ENCODE measurements at places on chromosomes 1 and 21.
A peak's percentile ranks its signal among the peaks of the same experiment; 100 is the strongest.

GRCh38 chr1:94974824-94975223 lies 47.9 kb upstream of the CNN3 start:
- DNase-seq: no peak

DNA sequence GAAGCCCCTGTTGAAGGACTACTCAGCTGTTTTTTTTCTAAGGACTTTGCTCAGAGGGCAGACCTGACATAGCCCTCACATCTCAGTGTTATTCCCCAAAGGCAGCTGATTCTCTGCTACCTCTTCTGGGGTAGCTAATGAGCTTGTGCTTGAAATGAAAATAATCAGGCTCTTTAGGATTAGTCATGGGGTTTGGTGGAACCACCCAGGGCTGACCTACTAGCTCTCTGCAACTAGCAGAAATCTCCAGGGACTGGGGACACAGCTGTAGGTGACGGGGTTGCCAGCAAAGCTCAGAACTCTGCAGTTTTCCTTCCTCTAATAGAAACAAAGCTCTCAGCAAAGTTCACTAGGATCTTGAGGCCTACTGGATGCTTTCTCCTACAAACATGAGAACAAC lies 106.4 kb upstream of the BCL9 start:
- no peak for DNase-seq

DNA sequence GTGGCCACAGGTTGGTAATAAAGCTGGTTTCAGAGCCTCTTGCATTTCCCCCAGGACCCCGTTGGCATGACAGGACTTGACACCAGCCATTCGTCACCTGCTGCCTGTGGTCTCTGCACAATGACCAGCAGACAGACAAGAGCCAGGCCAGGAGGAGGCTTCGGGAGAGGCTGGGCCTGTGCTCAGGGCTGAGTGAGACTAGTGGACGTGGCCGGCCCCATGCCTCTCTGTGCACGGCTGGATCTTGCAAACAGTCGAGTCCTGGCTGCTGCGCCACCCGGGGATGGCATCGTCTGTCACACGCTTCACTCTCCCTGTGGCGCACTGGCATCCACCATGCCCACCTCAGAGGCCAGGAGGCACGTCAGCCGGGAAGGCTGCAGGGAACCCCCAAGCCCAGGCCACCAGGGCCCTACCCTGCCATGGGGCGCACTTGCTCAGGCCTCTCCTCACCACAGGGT lies 177.4 kb upstream of the ARHGEF16 start:
- no peak for DNase-seq

DNA sequence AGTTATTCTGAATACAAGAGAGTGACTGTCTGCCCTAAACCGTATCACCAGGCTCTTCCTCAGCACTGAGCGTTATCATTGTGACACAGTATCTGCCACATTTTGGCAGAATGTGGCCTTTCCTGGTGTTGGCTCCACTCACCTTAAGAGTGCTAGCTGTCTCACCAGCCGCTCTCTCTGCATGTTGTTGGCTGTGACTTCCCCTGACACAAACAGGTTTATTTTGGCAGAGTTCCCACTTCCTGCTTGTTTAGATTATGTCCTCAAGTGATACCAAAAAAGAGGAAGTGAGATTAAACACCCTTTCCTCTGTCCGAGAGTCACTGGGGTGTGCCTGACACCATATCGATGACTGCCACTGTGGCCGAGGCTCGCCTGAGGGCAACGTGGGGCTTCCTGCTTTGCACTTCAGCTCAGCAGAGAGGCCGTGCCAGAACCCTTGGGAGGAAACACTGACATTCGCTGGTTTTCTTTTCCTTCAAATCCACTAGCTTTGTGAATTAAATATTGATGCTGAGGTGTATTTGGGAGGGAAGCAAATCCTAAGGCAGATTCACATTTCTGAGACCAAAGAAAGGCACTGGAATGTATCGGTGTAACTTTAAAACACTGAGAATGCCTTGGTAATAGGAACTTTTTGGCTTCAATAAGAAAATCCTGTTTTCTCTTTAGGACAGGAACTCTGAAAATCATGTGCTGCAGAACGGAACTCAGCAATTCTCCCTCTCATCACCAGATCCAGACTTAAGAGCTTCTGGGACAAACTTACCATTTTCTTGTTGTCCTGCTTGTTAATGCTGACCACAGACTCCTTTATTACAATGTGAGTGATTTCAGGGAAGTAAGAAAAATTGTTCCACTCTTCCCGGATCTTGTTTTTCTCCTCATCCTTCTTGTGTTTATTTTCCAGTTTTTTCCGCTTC lies 102.1 kb downstream of the JAK1 start:
- peak; percentile 88 for DNase-seq

DNA sequence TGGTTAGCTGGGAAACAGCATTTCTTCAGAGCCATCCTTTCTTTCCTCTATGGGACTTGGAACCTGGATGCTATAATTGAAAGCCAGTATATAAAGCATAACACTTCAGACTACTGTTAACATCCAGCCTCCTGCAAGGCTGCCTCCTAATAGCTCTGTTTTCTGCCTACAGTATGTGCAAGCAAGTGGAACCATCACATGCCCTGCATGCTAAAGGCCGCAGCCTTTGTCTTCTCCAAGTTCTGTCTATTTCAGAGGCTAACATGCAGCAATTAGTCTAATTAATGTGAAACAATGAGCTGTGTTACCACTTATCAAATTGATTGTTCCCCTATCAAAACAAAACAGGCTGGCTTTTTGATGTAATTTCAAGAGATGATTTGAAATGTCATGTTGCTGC lies 82.7 kb upstream of the ESRRG start:
- no peak for DNase-seq

DNA sequence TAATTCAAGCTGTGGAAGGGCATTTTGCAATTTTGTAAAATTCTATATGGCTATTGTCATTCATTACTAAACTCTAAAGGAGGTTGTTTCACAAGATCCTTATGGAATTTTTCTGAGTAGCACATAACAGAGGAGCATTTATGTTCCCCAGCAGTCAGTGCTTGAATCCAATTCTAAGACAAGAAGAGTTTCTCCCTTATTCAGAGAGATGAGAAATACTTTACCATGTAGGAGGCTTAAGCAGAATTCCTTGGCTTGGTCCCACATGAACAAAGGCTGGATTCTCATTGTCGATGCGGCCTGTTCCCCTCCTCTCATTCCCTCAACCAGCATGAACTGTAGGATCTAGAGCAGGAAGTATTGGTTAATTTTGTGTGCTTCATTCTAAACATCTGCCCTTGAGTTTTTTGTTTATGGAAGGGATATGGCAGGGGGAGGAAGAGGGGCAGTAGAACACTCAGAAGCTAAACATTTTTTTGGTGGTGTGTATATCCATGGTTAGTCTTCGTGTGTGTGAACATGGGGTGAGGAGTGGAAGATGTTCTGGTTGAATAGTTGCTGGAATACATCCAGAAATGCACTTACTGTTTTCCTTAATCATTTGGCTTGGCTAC lies 74.3 kb downstream of the LAMC1 start:
- no peak for DNase-seq

- no peak for DNase-seq
Measured at GRCh38 chr1:214372092-214372491, 91.1 kb downstream of the SMYD2 start.

GRCh38 chr1:63537006-63537405 lies 13.7 kb downstream of the EFCAB7 start:
- DNase-seq: no peak

GRCh38 chr1:115953180-115953579 lies 23.1 kb upstream of the SLC22A15 start:
- no peak for DNase-seq

GRCh38 chr1:28526886-28527285 lies 21.0 kb downstream of the RCC1 start:
- DNase-seq: no peak

- no peak for DNase-seq
Measured at GRCh38 chr1:236904892-236905741, 99.1 kb downstream of the MT1HL1 start.

DNA sequence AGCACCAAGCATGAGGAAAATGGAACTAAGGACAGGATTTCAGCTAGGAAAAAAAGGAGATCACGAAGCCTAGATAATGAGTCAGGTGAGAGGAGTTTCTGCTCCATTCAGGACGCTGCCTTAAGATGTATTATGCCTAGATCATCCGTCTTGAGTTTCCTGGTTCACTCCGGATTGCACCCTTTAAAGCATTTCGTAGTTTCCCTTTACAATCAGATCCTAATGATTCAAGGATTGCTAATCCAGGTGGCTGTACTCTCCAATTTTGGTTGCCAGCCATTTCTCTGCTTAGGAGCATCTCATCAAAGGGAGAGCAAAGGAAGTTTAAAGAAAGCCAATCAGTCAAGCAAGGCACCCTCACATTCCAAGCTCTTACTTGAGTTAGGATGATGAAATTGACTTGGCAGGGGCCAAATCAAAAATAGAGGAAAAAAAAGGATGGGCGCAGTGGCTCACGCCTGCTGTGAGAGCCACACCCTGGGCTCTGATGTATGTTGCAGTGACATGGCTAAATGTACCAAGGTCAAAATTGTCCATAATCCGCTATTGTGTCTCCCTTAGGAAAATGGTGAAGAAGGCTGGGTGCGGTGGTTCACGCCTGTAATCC lies 156.9 kb upstream of the SOD1 start:
- DNase-seq: no peak

- DNase-seq: no peak
Measured at GRCh38 chr21:37405629-37406028, 39.1 kb downstream of the DYRK1A start.

DNA sequence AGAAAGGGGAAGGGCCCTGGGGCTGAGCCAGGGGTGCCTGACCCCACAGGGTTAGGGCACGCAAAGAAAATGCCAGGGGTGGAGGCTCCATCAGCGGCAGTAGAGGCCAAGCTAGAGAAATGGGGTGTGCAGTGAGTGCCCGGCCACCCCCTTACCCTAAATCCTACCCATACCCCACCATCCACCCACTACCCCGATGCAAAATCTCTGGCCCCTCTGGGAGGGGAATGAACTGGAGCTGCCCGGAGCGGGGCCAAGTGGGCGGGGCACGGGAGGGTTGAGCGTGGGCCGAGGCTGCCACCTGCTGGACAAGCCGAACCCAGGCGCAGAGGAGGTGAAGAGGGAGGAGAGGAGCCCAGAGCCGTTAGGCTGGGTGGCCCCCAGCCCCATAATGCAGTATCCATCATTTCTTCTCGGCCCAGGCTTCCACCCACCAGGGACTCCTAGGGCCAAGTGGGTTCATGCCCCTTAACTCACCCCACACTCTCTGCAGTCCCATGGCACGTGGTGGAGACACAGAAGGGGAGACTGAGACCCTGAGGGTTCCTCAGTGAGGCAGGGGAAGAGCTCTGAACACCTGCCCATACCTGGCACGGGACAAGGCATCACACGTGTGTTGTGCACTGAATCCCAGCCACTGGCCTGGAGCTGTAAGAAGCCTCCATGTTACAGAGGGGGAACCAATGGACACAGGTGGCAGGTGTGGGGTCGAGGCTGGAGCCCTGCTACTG lies 1.4 kb upstream of the C1QC start:
- DNase-seq: peak; percentile 96

DNA sequence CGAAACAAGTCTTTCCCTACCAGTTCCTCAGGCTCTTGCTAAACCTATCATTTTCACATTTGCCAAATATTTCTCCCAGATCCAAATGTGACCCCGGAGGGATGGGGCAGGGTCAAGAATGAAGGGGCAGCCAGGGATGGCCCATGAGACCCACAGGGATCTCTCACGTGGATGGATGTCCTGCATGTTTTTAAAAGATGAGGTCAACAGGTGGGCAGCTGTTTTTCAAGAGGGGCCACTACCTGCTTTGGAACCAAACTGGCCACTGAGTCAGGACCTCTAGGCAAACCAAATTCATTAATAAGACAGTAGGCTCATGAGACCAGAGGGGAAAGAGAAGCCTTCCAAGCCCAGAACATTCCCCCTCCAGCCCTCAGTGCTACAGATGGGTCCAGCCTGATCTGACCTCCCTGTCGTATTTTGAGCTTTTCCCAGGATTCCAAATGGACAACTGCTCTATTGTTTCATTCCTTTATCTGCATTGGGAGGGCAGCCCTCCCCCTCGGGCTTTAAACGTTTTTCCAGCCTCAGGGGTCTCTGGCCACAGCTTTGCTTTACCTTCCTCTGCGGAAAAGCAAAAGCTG lies 252.5 kb upstream of the IRF2BP2 start:
- no peak for DNase-seq

GRCh38 chr1:223214261-223214807 lies 71.3 kb upstream of the TLR5 start:
- no peak for DNase-seq

GRCh38 chr1:160307118-160307791 lies 22.3 kb upstream of the PEX19 start:
- DNase-seq: no peak

DNA sequence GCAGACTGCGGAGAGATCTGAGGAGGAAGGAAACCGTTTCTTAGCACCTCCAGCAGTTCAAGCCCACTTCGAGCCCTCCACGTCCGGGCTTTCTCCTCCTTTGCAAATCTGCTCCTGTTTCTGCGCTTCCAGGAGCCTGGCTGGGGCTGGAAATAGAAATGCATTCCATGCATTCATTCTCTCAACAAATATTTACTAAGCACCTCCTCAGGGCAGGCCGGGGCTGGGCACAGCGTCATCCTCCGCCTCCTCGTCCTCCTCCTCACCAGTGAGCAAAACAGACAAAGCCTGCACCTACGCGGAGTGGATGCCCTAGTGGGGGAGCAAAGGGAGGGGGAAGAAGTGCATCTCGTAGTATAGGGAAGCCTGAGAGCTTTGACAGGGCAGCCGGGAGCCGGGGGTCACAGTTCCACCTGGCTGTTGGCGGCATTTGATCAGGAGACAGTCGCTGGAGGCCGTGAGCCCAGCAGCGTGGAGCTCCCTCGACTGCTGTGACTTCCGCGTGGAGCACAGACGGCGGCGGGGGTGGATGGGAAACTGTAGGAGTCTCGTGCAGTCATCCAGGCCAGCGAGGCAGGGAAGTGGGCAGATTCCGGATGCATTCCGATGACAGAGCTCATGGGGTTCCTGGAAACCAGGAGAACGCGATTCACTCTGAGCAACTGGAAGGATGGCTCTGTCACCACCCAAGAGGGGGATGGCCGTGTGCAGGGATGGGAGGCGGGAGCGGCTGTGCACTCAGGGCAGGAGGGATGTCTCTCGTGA lies 93.5 kb downstream of the SIK1 start:
- no peak for DNase-seq

GRCh38 chr1:2079396-2080085 lies 29.3 kb downstream of the PRKCZ start:
- no peak for DNase-seq

GRCh38 chr21:33848249-33848953 lies 67.2 kb downstream of the ATP5PO start:
- peak; percentile 55 for DNase-seq

- no peak for DNase-seq
Measured at GRCh38 chr1:98077691-98078090, 156.9 kb upstream of the DPYD start.

- DNase-seq: no peak
Measured at GRCh38 chr1:224357626-224358124, 996 bp downstream of the CNIH4 start.

DNA sequence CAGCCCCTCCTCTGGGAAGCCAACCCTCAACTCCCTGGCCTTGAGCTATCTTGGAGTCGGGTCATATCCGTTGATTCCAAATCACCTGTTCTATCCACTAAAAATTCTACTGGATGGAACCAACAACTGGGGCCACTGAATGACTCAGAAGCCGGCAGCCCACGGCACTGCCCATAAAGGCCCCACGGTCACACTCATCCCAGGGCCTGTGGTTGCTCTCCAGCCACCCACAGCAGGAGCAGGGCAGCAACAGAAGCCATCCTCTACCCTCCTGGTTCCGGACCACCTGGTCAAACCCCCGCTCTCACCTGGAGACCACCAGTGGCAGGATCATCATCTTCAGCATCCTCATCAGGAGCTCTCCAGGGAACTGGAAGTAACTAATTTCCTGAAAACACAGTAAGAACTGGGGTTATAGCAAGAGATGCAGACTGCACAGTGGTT lies 8.4 kb downstream of the SLC1A7 start:
- DNase-seq: no peak

- DNase-seq: no peak
Measured at GRCh38 chr1:204225841-204226735, 12.3 kb upstream of the GOLT1A start.
